SK-N-DZ (cell line): ENCODE measurements at places on chromosomes 5 and 9.

GRCh38 chr5:102216678-102217077 lies 79.4 kb downstream of the SLCO4C1 start:
- no peak for DNase-seq

DNA sequence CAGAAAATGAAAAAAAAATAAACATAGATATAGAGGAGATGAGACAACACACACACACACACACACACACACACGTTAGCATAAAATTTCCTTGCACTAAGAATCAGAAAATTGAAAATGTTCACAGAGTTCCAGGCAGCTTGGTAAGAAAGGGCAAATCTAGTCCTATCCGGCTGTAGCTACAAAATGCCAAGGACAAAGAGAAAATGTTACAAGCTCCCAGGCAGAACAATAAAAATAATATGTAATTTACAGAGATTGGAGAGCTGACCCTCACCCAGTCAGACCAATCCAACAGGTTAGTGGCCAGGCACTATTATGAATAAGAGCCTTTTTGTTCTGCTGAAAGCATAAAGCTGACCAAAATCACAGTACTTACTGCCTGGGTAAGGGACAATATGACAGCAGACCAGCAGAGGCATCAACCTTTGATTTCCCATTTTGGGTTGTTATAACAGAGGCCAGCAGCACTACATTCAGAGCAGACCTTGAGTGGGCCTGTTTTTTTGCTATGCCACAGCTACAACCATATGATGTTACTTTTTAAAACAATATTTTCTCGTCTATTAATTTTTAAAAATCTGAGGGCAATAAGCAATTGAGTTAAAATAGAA lies 892.6 kb downstream of the TAF11L14 start:
- DNase-seq = no peak

DNA sequence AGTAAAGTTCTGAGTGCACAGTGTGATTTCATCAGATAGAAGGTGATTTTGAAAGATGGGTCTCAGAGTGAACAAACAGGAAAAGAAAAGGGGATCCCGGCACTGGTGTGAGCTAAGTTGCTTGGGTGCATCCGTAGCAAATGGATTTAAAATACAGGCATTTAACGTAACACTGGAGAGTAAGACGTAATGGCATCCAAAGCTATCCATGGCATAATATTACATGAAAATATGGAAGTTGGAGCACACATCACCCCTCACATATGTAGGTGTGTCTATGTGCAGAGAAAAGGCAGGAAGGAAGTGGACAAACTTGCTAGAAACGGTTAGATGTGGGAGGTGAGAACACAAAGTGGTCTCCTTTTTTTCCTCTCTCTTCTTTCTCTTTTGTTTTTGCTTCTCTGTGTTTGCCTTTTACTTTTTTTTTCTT lies 38.2 kb upstream of the SEMA4D start:
- no peak for DNase-seq

DNA sequence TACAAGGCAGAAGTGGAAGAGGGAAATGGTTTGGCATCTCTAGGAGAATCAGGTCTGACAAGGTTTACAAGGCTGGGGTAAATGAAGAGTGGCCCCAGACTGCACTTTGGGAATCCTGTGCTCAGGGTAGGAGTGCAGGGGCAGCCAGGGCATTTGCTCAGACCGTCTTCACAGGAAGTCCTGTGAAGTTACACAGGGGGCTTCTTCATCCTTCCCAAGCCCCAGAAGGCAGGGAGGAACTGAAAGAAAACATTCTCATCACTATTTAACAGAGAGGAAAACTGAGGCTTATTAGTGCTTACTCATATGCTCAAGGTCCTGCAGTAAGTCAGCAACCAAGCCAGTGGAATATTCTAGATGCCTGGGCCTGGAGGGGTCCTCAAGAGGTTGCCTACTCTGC lies 80.7 kb downstream of the NRG2 start:
- no peak for DNase-seq
